Central memory CD8-positive, alpha-beta T cell (primary cell): ENCODE measurements at places on chromosomes 12 and 14.

DNA sequence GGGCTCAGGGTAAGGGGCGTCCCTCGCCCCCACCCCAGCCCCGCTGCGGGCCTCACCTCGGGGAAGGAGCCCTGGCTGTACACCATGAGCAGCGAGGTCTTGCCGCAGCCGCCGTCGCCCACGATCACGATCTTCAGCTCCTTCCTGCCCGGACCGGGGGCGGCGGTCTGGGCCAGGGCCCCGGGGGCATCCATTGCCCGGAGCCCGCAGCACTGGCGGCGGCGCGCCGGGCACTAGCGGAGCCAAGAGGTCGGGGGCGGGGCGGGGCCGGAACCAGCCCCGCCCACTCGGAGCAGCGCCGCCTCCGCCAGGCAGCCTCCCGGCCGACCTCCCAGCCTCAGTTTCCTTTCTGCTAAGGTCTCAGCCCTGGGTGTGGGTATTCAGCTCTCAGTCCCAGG lies at the start of gene RHOF:
Gene RHOF, minus strand, starts transcription at position 249 of the 398 bp plus-strand sequence. Its CDS starts 55 bp downstream, at position 194.
- DNase-seq: no peak

DNA sequence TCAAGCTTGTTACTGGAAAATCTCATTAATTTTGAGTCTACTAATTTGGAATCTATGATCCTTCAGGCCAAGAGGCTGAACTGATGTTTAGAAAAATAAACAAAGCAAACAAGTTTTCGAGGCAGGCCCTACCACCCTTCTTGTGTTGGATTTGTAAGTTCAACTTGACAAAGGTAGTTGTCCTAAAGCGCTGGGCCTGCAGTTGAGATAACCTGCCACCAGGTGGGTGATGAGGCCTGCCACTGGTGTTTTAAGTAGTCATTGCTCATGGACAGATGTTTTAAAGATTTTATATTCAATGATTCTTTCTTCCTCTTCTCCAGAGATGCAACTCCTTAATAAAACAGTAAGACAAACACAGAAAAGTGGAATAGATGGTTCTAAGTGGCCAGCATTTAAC lies 19.4 kb downstream of the ACVRL1 start:
- no peak for DNase-seq

DNA sequence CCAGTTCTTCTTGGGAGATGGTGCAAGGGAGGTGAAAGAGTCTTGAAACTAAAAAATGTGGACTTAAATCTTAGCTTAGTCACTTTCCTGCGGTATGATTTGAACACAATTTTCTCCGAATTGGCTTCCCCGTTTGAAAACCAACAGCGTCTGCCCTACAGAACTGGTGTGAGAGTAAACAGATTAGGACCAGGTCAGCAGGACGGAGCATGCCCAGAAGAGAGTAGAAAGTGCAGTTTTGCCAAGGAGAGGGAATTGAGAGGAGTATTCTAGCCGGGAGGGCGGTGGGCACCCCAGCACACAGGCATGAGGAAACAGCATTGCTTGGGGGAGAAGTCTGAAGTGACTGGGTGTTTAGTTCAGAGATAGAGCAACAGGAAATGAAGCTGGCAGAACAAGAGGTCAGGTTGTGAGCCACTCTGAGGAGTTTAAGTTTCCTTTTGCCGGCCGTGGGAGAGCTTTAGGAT lies 927.1 kb downstream of the VRK1 start:
- DNase-seq: no peak

GRCh38 chr12:51009056-51009440 lies 17.1 kb downstream of the SLC11A2 start:
- DNase-seq: no peak

DNA sequence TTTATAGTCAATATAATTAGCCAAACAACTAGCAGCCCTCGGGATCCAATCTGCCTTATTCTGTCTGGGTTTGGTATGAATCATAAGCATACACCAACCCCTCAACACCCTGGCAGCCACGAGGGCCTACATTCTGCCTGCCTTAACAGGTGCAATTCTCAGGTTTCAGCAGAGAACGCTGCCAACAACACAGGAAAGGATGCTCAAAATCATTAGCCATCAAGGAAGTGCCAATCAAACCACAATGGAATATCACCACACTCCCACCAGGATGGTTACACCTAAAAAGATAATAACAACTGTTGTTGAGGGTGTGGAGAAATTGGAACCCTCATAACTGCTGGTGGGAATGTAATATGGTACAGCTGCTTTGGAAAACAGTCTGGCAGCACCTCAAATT lies 122.8 kb downstream of the TTC7B start:
- no peak for DNase-seq

- DNase-seq: no peak
These were observed 95.8 kb downstream of the ITPK1 start for GRCh38 chr14:93019970-93020369.

DNA sequence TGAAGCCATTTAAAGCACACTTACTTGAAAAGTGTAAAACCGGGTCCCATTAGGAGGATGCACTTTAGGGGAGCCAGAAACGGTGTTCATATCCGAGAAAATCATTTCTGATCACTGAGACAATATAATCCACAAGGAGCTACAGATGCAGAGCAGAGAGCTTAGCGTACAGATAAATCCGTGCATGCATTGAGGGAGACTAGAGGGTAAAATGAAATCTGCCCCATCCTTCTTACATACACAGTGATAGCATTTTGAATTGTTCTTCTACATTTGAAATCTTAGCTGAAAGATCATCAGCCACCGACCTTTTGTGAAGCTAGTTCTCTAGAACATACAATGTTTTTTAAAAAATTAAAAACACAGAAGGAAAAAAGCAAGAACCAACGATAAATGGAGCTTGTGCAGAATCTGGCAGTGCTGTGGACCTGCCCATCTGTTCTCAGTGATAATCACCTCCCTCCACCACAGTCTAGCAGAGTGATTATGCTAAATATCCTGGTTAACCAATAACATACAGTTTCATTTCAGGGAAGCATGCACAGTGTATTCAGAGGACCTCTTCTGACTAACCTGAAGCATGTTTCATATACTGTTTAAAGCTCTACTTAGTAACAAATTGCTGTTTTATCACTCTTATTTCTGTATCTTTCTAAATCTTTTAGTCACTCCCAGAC lies 161.1 kb downstream of the PPFIA2 start:
- DNase-seq: no peak

- no peak for DNase-seq
These were observed 1.7 kb downstream of the CYP27B1 start for GRCh38 chr12:57765003-57765697.

GRCh38 chr14:102891556-102891955 lies 30.9 kb upstream of the AMN start:
- no peak for DNase-seq
